CD4-positive, alpha-beta T cell treated with Interleukin-1 beta for 1 hour (primary cell): ENCODE measurements at places on chromosomes 1 and 21.

DNA sequence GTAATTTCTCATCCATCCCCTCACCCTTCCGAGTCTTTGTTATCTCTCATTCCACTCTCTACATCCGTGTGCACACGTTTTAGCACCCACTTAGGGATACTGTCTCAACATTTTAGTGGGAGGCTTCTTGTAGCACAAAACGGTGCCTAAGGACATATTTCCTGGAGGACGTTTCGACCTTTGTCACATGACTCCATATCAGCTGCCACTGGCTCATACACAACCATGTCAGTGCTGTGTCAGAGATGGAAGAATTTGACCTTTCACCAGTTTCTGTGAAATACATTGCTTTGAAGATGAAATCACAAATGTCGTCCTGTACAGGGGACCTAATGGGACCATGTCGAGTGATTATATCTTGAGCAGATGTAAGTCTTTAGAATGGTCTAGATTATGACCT, 15.6 kb downstream of the B3GALT5 start:
- no peak for DNase-seq

DNA sequence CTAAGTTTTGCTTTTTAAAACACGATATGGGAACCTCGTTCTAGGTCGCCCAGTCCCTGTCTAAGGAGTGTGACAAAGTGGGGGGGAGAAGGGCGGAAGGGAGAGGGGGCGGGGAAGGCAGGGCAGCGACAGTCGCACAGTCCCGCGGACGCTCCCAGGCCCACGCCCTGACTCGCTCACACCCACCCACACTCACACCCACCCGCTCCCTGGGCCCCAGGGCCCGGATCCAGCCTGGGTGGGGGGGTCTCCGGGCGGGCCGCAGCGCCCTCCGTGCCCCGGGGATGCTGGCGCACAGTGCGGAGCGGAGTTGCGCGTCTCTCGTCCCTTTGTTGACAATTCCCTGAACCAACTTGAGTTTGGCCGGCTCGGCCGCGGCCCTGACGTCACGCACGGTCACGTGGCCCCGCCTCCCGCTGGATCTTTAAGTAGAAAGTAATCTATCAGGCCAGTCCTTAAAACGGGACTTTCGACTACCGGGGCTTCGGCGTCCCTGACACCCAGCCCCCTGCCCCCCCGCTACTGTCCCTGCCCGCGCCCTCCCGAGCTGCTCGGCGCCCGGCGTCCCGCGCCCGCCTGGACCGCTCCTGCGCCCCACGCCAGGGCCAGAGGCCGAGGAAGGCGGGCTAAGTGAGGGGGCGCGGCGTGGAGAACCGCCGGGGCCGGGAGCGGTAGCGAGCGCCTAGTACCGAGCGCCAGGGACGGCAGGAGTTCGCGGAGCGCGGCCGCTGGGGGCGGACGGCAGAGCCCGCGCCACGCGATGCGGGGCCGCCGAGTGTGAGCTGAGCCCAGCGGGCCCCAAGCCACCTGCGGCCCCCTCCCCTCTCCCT, at the start of gene FOXD3:
TSS of gene FOXD3 (plus strand) at position 454 of the 830 bp plus-strand sequence. CDS start 492 bp downstream, outside the sequence.
- no peak for DNase-seq

DNA sequence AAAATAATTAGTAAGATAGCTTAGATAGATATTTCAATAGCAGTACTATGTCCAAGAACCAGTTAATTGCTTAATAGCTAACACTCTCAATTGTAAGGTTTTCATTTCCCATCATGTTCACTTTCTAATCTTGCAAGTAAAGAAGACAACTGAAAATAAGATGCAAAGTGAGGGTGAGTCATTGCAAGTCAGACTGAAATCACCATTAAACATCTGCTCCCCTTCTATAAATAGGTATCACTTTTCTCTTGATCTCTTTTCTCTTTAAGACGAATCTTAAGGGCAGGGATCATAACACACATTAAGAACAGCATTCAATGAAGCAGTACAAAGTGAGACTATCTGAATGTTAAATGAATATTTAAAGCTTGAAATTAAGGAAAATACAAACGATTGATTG, 40.4 kb downstream of the UBR4 start:
- DNase-seq: no peak

DNA sequence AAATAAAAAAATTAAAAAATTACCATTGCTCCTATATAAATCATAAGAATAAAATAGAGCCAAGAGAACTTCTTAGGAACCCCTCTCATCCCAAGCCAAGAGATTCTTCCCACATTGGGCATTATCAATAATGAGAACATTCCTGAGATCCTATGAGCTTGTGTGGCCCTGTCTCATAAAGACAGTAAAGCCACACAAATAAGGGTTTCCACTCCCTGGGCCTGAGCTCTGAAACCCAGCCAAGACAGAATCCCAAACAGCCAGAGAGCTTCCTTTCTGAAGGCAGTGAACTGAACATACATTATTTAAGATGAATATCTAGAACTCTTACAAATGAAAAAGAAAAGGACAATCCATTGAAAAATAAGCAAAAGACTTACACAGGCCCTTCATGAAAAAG, 68.3 kb downstream of the SLC45A1 start:
- DNase-seq: no peak

DNA sequence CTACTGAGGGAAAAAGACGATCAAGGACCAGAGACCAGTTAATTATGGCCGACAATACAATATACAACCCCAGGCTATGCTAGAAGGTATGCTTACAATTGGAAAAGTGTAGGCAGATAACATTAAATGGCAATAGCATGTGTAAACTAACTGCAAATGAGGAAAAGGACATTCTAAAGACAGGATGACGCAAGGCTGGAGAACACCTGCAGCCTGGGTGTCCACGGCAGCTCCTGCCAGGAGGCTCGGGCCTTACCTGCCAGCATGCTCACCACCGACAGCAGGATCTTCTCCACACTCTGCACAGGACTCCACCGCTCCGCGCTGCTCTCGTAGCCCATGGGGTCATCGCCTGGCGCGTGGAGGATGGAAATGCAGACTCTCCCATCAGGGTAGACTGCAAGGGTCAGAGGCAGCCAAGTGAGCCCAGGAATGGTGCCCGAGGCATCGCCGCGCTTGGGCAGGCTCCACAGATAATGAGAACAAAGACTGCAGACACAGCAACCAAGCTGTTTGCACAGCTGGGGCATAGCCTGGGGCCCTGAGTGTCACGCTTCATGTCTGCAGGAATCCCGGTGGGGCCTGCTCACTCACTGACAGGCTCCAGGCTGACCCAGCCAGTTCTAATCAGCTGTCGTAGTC, 28.2 kb downstream of the UBE2G2 start:
- no peak for DNase-seq

GRCh38 chr1:233078396-233078795, 128.0 kb downstream of the NTPCR start:
- no peak for DNase-seq
